ENCODE measurements at places on chromosomes 5 and 9. TPM values are rescaled to one million over a fixed set of nuclear protein-coding genes. Genes with fewer than 3 reads are reported as not detected.

The NIPSNAP3A gene
- polyA plus RNA-seq, result 51.7 TPM

The RAD17 gene
- polyA plus RNA-seq, result 48.0 TPM

GRCh38 chr5:133469846-133470245, 142.5 kb downstream of the FSTL4 start:
- no peak for DNase-seq

The PCDHA12 gene
- 0.23 TPM for polyA plus RNA-seq

The PKN3 gene
- polyA plus RNA-seq, result 13.4 TPM

DNA sequence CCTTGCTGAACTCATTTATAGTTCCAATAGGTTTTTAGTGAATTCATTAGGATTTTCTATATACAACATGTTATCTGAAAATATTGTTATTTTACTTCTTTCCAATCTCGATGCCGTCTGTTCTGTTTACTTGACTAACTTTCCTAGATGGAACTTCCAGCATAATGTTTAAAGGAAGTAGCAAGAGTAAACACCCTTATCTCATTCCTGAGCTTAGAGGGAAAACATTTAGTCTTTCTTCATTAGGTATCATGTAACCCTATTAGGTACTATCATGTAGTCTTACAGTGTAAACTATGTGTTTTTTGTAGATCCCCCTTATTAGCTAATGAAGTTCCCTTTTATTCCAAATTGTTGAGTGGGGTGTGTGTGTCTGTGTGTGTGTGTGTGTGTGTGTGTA, 22.5 kb upstream of the OR2K2 start:
- DNase-seq, result no peak

The TNFAIP8 gene
- 25.5 TPM for polyA plus RNA-seq

The SOX30 gene
- 0.50 TPM for polyA plus RNA-seq

DNA sequence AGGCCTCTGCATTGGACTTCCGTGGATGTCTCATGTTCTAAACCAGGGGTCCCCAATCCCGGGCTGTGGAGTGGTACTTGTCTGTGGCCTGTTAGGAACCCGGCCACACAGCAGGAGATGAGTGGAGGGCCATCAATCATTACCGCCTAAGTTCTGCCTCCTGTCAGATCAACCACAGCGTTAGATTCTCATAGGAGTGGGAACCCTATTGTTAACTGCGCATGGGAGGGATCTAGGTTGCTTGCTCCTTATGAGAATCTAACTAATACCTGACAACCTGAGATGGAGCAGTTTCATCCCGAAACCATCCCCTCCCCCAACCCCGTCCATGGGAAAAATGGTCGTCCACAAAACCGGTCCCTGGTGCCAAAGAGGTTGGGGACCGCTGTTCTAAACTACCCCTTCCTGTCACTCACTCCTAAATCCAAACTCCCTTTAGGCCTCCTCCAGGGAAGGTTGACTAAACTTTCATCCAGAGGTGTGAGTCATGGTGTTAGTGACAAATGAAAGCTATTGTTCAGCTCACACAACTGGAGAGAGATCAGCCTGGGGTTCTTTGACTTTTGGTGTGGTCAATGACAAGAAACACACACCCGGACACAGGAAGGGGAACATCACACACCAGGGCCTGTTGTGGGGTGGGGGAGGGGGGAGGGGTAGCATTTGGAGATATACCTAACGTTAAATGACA, 9.5 kb downstream of the KCNV2 start:
- DNase-seq, result no peak

- no peak for DNase-seq
These were observed 9.8 kb upstream of the EXOC3 start for GRCh38 chr5:432928-433791.

The TRIM7 gene
- 0.13 TPM for polyA plus RNA-seq

DNA sequence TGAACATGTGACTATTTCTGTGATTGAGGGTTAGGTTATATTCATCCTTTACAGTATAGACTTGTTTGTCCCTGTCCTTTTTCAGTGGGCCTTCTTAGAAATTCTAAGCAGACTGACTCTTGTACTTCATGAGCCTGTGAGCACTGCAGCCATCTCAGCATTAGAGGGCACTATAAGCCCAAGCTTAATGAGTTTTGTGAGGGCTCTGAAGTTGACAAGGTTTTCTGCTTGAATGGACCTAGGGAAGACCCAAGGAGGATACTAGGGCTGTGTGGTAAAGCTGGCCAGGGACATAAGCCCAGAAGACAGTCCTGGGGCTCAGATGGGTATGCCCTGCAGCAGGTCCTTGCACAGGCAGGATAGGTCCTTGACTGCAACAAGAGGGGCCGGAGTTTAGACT, 126.5 kb downstream of the MRPS30 start:
- no peak for DNase-seq

- DNase-seq, result peak; percentile 78
These were observed 265.8 kb downstream of the SLF1 start for GRCh38 chr5:94884311-94884710.

- DNase-seq, result no peak
These were observed 104.8 kb upstream of the RAD23B start for GRCh38 chr9:107178293-107178692.

- no peak for DNase-seq
These were observed 112.7 kb upstream of the PANK3 start for GRCh38 chr5:168691891-168692290.

- no peak for DNase-seq
These were observed 185.0 kb downstream of the SEMA6A start for GRCh38 chr5:116389601-116390000.

The FCN2 gene
- polyA plus RNA-seq, result 0.48 TPM

DNA sequence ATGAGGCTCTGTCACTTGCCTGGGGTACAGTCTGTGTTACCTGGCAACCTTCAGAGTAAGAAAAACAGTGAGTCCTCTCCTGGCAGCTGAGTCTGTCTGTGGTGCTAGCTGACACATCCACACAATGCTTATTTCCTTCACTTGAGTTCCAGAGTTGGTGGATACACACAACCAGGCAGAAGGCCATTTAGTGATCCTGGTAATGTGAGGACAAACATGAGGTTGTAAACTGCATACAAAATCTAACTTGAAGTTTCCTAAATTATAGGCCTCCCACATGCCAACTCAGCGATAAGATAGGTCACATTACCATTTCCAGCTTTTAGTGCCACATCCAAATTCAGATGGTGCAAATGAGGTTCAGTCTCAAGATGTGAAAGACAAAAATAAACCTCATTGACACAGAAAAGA, 125.5 kb downstream of the DCP2 start:
- DNase-seq, result no peak

The TLN1 gene
- polyA plus RNA-seq, result 156 TPM

The FOXD4L4 gene
- not detected for polyA plus RNA-seq

The PCDHGC4 gene
- 4.4 TPM for polyA plus RNA-seq

DNA sequence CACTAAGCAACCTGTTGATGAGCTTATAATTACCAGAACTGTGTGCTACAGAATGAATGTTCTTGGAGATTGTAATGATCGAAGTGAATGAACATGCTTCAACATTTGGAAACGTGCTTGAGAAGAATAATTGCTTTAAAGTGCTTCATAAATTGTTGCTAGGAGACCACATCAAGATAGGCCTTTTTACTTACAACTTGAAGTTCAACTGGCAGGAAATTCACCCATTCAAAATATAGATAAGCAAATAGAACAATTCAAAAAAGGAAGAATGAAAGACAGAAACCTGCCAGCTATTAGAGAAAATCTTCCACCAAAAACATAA, 38.0 kb upstream of the SLC44A1 start:
- DNase-seq, result no peak

- no peak for DNase-seq
These were observed 40.9 kb upstream of the SARDH start for GRCh38 chr9:133779081-133779480.

DNA sequence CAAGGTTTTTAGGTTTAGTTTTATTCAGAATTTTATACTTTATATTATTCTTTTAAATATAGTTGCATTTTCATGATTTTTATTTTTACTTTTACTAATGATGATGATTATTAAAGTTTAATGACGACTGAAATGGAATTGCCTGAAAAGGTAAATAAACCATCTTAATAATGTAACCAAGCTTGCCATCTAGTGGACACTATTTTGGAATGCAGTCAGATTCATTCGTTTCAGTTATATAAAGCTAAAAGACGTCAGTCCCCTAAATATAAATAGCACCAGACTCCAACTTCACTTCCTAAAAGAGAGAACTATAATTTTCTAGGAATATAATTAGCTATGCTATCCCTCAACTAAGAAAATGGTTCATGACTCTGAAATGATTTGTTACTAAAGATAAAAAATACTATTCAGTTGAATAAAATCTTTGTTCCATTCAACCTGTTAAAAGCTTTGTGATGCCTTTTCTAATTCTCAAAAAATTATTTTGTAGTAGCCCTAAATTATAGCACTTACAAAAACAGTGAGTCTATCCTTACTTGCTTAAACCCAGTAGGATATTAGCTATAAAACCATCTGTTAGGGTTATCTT, 19.9 kb downstream of the ABITRAM start:
- DNase-seq, result peak; percentile 51

DNA sequence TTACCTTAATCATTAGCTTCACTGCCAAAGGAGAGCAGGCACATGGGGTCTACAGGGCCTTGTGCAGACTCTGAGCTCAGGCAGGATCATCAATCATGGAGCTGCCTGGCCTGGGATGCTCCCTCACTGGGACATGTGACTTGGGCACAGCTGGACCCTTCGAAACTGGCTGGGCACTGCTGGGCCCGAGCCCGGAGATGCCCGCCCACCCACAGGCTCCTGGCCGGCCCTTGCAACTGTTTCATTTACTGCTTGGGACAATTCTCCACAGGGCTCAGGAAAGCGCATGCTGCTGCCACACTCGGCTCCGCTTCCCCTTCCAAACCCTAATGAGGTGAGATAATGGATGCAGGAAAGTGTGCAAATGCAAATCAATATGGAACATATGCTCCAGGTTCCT, 387.5 kb downstream of the TRIM36 start:
- DNase-seq, result no peak

DNA sequence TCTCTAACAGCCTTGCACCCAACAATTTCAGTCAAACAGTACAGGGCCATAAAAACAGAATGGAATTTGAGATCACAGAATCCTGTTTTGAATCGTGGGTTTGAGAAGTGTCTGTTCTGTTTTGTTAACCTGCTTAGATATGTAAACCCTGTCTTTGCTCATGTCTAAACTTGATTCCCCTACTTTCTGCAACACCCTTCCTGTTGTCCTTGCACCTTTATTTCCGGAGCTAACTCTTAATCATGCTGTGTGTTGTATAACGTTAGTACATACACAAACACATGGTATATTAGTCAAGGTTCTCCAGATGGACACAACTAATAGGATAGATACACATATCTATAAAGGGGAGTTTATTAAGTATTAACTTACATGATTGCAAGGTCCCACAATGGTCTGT, 2229.2 kb upstream of the C9orf72 start:
- no peak for DNase-seq

DNA sequence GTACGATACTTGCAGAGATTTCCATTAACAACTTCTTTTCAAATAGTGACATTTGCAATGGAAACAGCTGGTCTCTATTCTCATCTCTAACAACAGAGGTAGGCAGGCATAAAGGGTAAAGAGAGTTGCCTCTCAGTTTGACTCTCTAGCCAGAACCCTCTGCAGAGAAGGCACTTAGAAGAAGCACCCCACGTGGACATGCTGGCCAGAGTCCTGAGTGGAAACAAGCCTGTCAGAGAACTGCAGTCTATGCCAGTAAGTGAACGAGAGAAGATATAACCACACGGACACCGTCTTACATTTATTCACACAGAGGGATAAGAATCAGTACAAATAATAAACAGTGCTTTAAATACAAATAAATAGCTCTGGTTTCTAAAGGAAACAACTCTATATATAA, 11.0 kb upstream of the LHX6 start:
- DNase-seq, result no peak
